ENCODE measurements at places on chromosomes 1 and 21.

DNA sequence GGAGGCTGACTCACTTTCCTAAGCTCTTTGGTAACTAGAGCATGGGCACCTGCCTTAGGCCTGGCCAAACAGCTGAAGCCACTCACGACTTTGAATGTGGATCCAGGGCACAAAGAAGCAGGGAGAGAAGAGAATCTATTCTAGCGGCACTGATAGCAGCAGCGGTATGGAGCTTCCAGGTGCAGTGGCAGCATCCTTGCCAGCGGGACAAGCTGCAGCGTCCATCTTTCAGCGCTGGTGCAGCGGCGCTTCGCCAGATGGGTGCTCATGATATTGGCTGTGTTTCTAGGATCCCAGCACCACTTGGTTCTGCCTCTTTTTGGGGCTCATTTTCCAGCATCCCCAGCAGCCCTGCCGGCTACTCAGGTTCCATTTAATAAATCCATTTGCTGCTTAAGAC, 184.2 kb downstream of the SLC44A5 start:
- no peak for DNase-seq

- no peak for DNase-seq
Measured at GRCh38 chr21:22311741-22312462, 1313.7 kb downstream of the NCAM2 start.

DNA sequence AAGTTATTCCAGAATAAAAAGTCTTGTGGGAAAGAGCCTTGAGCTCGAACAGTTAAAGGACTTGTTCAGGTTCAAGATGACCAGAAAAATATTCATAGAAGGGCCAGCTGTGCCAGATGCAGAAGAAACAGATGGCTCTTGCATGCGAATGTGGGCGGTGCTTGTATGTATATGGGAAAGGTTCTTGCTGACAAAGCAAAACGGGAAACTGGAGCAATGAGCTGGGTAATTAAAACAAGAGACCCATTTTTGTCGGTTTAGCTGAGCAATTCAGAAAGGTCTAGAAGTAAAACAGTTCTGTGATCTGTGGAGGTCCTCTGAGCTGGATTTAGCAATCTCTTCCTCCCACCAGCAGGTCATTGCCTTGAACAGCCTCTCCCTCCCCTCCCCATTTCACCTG, 107.2 kb upstream of the MARK1 start:
- no peak for DNase-seq

DNA sequence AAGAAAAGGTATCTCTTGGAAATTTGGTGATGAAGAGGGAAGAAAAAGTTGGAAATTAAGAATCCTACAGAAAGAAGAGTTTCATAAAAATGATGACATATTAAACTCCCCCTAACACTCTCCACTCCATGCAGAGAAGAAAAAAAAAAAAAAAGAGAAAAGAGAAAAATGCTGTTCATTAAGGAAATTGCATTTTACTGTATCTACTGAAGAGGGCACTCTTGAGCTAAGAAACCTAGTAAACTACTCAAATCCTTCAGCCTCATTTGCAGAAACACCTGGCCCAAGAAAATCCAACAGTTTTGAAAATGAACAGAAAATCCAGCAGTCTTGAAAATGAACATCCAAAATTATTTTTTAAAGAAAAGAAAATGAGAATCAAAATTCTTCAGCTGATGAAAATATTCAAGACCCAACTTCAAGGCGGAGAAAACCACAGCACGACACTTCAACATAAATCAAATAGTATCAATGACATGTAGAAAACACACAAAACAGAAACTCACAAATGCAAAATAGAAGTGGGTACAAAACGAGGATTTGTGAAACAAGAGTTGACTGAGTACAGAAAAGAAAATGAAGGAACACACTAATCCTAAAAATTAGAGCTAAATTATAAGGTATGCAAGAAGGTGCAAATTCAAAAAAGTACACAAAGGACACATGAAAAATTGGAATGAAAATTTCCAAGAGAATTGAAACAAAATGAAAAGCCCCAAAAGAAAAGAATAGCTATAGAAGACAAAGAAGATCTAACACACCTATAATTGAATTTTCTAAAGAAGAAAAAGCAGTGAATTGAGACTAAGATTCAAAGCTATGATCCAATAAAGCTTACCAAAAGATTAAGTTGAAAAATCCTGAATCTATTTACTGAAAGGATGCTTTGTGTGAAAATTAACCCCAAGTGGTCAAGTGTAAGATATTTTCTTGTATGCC, 73.2 kb upstream of the DNAJC6 start:
- no peak for DNase-seq

DNA sequence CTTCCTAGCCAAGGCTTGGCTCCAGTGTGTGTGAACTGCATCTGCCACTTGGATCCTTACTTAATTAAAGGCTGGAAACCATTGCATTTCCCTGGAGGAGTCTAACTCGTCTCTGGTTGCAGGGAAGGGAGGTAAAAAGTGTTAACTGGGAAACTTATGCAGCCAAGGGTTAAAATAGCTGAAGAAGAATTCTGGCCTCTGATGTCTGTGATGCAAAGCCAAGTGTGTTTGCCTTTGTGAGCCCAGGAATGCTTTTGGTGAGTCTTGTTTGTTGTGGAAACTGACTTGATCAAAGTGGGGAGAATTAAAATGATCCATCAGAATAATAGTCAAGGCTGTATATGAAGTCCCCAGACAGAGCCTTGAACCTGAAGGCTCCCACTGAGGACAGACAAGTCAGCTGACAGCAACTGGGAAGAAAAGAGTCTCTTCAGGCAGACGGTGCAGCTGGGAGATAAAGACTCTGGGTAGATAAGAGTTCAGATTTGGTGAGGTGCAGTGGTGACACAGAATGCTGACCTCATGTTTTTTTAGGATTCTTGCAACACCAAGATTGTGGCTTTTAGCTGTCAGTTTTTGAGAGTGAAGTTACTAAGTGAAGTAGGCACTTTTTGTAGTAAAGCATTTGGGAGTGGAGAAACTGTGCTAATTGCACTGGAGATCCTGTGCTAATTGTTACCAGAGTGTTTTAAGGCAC, 59.5 kb upstream of the WLS start:
- DNase-seq, result no peak

GRCh38 chr1:6041432-6042062, 4.1 kb upstream of the KCNAB2 start:
- no peak for DNase-seq

DNA sequence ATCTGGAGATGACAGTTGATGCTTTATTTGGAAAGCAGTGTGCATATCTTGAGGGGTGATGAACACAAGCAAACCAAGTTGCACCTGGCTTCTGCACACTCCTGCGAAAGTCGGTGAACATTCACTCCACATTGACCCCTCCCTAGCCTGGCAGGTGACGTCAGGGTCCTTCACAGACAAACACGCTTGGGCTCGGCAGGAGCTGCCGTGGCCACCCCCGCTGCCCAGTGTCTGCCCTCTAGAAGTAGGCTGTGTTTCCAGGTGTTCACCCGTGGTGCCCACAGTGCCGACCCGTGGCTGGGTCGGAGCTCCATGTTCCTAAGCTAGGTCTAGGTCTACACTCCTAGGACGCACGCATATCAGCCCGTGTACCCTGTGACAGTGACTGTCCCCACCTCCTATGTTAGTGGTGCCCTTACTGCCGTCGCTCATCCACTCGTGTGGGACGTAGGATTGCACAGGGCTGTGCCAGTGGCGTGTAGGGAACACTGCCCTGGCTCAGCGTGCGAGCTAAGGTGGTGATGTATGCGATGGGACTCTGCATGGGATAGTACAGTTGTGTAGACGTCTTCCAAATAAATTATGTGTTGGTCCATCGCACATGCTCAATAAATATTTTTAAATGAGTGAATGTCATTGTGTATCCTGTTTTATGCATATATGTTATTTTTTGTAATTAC, 29.0 kb downstream of the PRMT2 start:
- no peak for DNase-seq

GRCh38 chr1:230332575-230333066, 93.5 kb downstream of the PGBD5 start:
- no peak for DNase-seq

DNA sequence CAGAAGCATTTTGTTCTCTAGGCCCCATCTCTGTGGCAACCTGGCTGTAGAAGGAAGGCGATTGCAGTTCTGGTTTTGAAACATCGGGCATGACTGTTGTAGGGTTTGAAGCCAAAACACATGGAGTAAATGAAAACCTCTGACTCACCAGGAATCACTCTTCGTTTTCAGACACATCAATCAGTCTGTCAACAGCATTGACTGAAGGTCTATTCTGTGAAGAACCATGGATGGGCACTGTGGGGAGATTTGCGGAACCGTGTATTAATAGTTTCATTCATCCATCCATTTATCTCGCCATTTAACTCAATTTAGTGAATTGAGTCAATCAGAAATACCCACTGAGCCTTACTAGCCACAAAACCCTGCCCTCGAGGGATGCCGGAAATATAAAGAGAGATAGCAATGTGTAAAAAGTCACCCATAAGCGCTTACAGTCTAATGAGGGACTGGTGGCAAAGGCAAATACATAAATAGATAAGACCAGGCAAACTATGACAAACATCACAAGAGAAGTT, 364.6 kb upstream of the PROX1 start:
- no peak for DNase-seq

DNA sequence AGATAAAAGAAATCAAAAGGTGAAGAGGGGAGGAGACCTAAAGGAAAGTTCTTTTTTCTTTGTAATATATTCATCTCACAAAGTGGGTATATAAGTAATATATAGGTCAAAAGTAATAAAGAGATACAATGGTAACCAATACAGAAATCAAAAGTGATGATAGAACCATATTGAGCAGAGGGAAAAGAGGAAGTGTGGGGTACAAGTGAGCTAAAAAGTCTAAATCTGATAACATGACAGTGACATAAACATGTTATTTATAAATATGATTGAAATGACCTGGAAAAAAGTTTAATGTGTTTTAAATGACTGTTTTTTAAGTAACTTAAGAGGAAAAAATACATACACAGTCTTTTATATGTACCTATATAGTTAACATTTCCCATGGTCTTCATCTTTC, 70.5 kb downstream of the MRPL39 start:
- no peak for DNase-seq

DNA sequence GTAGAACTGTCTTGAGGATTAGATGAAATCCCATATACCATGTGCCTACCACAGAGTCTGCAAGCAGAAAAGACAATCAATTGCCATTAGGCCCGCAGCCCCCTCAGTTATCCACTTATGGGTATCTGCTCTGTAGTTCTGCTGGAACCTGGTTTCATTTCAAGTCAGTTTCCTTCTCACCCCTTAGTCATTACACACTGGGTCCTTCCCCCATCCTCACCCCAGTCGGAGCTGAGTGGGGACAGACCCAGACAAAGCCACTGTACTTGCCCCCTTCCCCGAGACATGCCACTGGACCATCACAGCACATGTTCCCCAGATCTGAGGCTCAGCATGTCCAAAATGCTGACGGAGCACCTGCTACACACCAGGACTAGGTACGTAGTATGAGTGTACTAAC, 21.2 kb downstream of the PGLYRP3 start:
- no peak for DNase-seq

- DNase-seq, result no peak
Measured at GRCh38 chr1:164228928-164229327, 330.1 kb upstream of the PBX1 start.

- no peak for DNase-seq
Measured at GRCh38 chr1:27377760-27378495, 3.3 kb upstream of the FCN3 start.

- DNase-seq, result no peak
Measured at GRCh38 chr1:113940365-113941244, 11.5 kb downstream of the HIPK1 start.

DNA sequence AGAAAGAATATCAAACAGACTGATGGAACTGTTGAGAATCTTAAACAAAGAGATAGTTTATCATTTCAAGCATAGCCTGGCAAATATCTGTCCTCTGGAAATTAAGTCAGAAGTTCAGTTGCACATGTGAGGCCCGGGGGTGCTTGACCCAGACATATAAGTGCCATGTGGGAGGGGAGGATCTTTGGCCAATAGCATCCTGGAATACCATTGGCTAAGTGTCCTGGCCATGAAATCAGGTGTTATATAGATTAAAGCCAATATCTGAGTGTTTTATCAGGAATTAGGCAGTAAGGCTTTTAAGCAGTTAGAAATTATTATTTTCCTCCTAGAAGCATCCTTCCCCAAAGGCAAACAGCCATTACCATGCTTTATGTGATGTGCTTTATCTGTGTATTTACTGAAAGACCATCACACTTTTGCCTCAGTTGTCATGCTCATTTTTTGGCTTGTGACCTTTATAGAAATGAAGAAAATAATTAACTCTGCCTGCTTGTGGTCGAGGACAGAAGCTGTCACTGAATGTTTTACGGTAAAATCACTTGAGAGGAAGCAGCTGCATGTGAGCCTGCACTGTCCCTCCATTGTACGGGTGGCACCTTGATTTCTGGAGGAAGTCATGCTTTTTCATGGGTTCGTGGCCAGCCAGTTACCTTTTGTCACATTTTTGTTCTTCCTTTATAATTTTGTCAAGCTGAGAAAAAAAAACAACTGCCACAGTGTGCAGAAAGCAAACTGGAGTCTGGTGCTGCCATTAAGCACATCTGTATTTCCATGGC, 259.9 kb upstream of the FMN2 start:
- DNase-seq, result no peak
